Foreskin melanocyte (primary cell): ENCODE measurements at places on chromosomes 6 and 20.
A peak's percentile ranks its signal among the peaks of the same experiment; 100 is the strongest.

DNA sequence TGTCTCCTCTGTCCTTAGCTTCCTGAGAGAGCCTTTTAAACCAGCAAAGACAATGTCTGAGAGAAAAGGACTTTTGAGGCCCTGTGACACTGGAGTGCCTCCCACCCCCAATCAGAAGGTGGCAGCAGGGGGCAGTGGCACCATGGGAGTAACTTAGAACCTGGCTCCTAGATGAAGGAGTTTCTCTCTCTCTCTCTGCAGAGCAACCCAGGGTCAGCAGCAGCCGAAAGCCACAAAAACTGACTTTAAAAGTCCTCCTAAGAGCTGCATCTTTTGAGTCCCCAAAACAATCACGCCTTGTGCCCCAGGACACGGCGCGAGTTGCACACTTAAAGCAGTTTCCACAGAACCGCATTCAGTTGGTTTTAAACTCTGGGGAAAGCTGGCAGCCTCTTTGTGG lies 5.3 kb upstream of the TCP11 start:
- peak; percentile 62 for DNase-seq

DNA sequence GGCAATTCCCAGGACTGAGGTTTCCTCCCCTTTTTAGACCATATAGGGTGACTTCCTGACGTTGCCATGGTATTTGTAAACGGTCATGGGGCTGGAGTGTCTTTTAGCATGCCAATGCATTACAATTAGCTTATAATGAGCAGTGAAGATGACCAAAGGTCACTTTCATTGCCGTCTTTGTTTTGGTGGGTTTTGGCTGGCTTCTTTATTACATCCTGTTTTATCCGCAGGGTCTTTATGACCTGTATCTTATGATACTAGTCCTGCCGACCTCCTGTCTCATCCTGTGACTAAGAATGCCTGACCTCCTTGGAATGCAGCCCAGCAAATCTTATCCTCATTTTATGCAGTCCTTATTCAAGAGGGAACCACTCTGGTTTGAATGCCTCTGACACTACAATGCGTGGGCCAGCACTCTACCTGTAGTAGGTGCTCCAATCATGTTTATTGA lies 190.1 kb downstream of the KCNQ5 start:
- DNase-seq: peak; percentile 99

DNA sequence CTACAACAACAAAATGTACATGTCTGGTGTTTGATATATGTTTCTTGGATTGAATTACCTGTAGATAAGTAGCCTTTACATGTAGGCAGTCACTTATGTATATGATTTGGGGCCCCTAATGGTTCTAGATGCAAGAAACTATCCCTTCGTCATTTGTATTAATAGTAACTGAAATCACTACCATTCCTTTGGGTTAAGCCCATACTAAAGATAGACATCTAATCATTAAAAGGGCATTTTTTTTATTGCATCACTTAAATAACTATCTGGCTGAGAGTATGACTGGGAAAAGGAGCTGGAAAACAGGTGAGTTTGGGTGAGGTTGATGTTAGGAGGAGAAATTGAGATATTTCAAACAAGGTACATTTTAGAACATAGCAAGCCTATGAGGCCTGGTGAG lies 213.5 kb upstream of the PLN start:
- DNase-seq: no peak

- peak; percentile 56 for DNase-seq
Observed at GRCh38 chr20:33554914-33555420, 65.1 kb downstream of the CBFA2T2 start.

DNA sequence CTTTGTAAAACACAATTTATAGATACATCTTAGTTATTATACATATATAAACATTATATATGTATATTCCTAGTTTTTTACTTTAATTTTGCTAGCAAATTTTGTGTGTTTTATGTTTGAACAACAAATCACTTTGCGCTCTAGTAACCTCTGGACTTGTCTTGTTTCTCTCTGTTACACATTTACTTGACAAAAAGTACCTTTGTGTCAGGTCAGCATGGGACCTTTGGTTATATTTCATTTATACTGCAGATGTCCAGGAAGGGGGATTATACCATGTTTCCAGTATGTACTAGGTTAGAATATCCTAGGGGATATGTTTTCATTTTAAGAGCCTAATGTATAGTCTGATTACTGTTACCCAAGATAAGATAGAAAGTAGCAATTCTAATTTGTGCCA lies 28.5 kb upstream of the ELOVL5 start:
- no peak for DNase-seq

- DNase-seq: no peak
Observed at GRCh38 chr6:32291543-32291942, 67.7 kb upstream of the NOTCH4 start.

- DNase-seq: no peak
Observed at GRCh38 chr20:20214757-20215275, 153.1 kb upstream of the INSM1 start.

GRCh38 chr6:155142168-155143028 lies 121.4 kb upstream of the CLDN20 start:
- DNase-seq: no peak

GRCh38 chr6:41427642-41428335 lies 92.4 kb downstream of the NCR2 start:
- no peak for DNase-seq

GRCh38 chr20:43983359-43983758 lies 68.7 kb downstream of the TOX2 start:
- no peak for DNase-seq

DNA sequence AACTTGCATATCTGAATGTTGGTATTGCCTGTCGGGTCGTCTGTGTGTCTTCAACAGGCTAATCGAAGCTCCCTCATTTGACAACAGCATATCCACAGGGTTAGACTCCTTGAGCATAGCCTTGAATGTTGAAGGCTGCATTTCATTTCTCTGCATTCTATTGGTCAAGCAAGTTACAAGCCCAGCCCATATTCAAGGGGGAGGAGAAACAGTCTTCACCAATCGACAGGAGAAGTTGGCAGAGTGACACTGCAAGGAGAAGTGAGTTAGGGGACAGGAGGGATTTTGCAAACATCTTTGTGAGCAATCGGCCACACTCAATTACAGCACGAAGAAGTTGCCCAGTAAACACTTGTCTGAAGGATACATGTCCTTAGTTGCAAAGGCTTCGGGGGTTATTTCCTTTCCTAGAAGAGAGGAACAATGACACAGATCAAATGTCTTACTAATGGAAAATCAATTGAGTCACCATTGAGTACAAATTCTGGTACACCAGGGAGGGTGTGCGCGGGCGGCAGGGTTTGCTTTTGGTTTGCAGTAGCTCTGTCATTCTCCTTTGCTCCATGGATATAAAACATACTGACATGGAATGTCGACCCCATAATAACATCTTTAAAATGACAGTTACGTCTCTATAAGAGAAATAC lies 60.6 kb upstream of the NT5E start:
- no peak for DNase-seq

DNA sequence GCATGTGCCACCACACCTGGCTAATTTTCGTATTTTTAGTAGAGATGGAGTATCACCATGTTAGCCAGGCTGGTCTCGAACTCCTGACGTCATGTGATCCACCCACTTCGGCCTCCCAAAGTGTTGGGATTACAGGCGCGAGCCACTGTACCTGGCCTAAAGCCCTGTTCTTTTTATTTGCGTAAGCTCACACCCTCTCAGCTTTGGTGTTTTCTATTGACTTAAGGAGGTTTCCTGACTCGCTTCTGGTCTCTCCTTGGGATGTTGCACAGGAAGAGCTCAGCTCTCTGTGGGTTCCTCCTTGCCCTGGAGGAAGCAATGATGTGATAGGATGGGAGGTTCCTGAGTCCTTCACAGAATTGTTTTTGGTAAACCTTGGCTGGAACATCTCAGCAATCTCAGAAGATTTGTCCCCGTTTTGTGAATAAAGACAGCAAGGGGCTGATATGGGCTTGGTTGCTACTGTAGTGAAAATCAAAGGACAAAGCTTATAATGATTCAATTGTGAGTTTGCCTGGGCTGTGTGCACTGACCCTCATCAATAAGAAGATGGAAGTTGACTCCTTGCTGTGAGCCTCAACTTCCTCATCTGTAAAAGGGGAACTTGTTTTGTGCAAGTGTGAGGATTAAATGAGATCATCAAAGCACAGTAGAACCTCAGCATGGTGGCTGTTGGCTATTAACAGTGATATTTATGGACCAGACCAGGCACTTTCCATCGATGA lies 27.0 kb downstream of the TOX2 start:
- no peak for DNase-seq

DNA sequence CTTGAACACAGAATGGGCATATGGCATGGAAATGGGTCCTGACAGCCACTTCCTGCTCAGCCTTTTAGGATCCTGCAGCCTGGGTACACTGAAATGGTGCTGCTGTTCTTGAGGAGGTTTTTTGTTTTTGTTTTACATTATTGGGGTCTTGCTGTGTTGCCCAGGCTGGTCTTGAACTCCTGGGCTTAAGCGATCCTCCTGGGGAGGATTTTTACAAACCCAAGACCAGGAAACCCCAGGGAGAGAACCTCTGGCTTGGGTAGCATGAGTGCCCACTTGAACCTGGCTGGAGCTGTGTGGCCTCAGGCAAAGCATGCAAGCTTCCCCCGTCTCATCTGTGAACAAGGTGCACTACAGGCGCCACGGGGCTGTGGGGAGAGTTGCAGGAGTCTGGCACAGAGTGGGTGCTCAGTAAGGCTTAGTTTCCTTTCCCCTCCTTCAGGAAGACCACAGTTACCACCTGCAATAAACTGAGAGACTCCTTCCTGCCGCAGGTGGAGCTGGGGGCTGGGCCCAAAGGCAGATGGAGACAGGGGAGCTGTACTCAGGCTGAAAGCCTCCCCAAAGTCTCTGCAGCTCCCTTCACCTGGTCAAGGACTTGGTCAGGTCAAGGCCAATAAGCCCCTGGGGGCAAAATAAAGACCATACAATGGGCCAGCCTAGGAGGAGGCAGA lies 1.8 kb downstream of the SLA2 start:
- no peak for DNase-seq

GRCh38 chr6:40295251-40295950 lies 291.8 kb downstream of the LRFN2 start:
- DNase-seq: no peak

DNA sequence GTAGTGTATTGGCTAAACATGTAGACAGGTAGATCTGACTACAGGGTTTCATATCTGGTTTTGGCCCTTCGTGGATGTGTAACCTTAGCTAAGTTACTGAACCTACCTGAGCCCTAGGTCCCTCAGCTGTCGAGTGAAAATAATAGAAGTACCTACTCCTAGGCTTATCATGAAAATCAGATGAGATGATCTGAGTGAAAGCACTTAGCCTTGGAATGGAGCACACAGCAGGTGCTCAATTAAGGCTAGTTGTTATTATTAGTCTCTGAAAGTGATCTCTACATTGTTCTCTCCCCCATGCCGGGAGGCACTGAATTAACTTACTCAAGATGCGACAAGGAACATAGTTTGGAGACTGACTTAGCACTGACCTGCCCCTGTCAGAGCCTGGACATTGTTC lies 174.7 kb upstream of the ZNF217 start:
- no peak for DNase-seq

DNA sequence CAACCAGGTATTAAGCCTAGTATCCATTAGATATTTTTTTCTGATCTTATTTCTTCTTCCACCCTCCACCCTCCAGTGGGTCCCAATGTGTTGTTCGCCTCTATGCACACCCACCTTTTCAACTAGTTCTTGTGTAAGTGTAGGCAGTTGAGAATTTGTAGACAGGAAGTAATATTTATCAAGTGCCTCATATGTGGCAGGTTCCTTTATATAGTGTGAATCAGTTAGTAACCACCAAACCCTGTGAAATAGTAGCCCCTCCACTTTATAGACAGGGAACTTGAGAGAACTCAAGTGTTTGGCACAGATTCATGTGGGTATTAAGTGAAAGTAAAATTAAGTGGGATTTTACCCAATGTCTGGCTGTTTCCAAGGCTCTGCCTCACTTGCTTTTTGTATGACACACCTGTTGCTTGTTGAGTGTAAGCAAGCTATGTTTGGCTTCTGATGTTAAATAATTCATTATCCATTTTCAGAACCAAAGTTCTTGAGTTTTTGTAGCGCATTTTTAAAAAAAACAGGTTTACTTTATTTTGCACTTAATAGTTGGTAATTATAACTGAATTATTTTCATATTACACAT lies 24.8 kb downstream of the AFDN start:
- DNase-seq: no peak

GRCh38 chr20:11445161-11445560 lies 472.5 kb upstream of the BTBD3 start:
- no peak for DNase-seq

DNA sequence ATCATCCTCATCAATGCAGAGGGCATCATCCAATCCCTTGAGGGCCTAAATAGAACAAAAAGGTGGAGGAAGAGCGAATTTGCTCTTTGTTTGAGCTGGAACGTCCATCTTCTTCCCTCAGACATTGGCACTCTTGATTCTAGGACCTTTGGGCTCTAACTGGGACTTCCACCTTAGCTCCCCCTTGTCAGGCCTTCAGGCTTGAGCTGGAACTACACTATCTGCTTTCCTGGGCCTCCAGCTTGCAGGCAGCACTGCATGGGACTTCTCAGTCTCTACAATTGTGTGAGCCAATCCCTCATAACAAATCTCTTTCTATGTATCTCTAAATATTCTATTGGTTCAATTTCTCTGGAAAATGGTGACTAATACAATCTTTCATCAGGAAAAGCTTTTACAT lies 155.4 kb downstream of the MCHR2 start:
- DNase-seq: no peak

DNA sequence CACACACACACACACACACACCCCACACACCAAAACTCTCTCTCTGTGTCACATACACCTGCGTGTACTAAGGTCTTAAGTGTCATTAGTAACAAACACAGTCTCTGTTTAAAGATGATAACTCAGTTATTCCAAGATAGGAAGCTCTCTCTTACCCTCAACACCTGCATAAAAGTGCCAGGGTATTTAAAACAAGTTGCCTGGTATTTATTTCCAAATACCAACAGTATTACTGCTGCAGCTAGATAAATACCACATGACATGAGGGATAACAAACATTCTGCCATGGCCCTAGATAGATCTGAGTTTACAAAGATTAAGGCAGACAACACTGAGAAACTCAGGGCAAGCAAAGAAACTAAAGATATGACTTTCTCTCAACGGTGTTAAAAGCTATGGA lies 118.5 kb downstream of the SIM1 start:
- no peak for DNase-seq

DNA sequence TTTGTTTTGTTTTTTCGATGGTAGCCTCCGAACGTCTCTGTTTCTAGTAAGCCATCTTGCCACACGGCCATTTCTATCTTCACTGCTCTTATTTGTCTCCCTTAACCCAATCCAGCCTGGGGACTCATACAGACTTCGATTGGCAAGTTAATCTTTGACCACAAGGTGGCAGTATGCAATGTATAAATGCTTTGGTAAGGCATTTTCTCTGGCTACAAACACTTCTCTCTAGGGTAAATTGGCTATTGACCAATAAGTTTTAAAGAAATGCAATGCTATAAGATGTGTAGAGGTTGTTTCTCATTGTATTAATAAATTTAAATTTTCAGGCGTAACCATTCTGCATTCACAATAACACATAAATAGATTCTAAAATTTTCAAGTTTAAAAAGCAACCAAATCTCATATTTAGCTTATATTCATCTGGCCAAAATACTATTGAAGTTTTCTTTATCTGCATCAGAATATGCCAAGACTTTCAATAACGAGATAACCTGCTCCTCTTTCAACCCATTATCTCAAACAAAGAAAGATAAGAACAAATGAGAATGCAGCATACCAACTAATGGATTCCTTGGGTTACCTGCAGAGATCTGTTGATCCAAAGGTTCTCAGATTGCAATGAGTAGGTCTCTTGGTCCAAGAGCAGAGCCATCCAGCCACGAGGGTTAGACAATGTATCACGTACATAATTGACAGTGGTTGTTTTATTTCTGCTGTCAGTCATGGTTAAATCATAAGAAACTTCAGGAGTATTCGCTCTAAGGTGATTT lies 231.9 kb downstream of the PKHD1 start:
- DNase-seq: peak; percentile 75
